Mesenteric fat pad (tissue), 1 donor: ENCODE measurements at places on chromosomes 12 and 14. TPM values are rescaled to one million over a fixed set of nuclear protein-coding genes. Genes with fewer than 3 reads are reported as not detected.

GNB3 gene
- total RNA-seq, result 1.2 TPM

COCH gene
- total RNA-seq, result 5.8 TPM

TAS2R46 gene
- total RNA-seq, result 1.8 TPM

MYF5 gene
- total RNA-seq, result not detected

CEP170B gene
- 38.3 TPM for total RNA-seq

KCNJ8 gene
- 16.5 TPM for total RNA-seq

CFAP54 gene
- total RNA-seq, result 0.71 TPM

OR6C2 gene
- total RNA-seq, result not detected

ANO2 gene
- 34.6 TPM for total RNA-seq

SLC17A8 gene
- total RNA-seq, result not detected

LRCOL1 gene
- not detected for total RNA-seq

GDF3 gene
- total RNA-seq, result 0.26 TPM

PRH2 gene
- not detected for total RNA-seq

PLEKHD1 gene
- total RNA-seq, result 0.19 TPM

PTMS gene
- 161 TPM for total RNA-seq

SCN8A gene
- total RNA-seq, result 1.2 TPM
